Stimulated activated CD4-positive, alpha-beta T cell treated with anti-CD3 and anti-CD28 coated beads, Interleukin-15, amount 100 ng/mL, for 48 hours (primary cell): ENCODE measurements at places on chromosomes 16 and 17.

GRCh38 chr17:77287432-77288068 is 146.8 kb downstream of the SEC14L1 start:
- DNase-seq: no peak

DNA sequence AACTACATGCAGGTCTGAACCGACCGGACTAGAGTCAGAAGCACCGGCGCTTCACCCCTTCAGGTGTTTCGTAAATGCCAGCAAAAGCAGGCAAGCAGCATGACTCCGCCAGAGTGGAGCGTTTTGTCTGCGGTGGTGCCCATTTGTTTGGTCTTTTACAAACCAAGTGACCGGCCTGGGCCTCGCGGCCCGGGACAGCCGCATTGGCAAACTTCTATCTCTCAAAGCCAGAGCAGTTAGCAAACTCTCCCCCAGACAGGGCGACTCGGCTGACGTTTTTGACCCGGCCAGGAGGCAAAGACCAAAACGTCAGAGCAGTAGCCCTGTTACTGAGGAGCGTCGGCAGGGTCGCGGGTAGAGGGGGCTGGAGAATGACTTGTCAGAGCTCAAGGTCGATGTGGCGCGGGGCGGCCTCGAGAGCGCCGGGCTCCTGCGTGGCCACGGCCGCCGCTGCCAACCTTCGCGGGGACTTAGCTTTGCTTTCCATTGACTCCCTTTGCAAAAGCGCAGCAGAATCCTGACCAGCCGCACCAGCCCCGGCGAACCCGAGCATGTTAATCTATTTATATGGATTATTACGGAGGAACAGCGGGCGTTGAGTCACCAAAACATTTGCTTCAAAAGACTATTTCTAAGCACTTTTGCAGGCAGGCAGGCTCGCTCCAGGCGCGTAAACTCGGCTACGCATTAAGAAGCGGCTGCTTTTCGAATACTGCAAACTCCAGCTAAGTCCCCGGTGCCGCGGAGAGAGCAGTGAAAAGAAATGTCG is 763 bp upstream of the SOX9 start:
- DNase-seq: no peak

DNA sequence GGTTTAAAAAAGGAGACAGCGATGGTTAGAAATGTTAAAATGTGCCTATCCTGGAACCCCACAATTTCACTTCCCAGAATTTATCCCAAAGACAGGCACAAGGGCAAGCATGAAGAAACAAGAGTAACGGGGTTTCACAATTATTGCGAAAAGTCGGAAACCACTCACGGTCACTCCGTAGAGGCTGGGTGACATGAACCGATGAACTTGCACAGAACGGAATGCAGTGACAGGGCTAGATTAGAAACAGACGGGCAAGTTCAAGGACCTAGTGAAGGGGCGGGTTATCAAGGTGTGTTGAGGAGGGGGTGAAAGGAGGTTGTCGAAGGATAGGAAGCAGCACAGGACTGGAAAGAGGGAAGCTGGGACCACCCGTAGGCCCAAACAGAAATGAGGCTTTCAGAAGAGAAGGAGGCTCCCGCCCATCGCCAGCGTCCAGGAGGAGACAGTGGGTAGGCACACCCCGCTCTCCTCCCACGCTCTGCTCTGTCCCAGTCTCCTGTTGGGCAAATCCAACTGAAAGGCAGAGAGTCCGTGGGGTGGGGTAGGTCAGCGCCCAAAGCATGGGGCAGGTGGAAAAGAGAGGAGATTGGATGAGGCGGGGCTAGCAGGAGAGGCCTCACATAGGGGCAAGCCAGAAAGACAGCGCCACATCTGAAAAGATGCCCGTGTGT is 47.4 kb upstream of the JPH3 start:
- no peak for DNase-seq

GRCh38 chr17:39820541-39820940 is 43.6 kb downstream of the IKZF3 start:
- no peak for DNase-seq

DNA sequence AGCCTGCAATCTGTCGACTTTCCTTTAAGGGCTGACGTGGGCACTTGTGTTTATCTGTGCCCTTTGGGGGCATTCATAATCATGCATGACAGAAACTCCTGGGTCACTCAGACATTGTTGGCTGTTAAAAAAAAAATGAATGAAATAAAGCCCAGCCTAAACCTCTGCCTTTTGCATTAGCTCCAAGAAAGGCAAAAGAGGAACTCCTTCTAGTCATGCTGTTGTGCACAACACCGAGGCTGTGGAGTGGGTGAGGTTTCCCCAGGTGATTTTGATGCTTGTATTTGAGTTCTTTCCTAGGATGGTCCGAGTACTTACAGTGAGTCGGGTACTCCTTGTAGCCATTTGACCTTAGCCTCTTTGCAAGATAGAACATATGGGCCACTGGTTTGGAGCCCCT is 49.6 kb upstream of the IRX6 start:
- DNase-seq: no peak

DNA sequence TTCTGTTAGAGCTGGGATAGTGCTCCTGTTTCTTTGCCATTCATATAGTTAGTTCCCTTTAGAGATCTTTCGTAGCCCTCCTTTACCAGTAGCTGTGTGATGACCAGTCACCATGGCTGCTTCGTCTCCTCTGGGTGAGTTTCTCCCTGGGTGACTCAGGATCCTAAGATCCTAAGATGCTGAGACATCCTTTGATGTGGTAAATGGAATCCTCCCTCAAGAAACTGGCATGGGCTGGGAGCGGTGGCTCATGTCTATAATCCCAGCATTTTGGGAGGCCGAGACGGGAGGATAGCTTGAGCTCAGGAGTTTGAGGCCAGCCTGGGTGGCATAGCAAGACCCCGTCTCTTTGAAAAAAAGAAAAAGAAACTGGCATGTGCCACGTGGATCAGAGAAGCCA is 5.9 kb downstream of the PHAF1 start:
- DNase-seq: no peak

DNA sequence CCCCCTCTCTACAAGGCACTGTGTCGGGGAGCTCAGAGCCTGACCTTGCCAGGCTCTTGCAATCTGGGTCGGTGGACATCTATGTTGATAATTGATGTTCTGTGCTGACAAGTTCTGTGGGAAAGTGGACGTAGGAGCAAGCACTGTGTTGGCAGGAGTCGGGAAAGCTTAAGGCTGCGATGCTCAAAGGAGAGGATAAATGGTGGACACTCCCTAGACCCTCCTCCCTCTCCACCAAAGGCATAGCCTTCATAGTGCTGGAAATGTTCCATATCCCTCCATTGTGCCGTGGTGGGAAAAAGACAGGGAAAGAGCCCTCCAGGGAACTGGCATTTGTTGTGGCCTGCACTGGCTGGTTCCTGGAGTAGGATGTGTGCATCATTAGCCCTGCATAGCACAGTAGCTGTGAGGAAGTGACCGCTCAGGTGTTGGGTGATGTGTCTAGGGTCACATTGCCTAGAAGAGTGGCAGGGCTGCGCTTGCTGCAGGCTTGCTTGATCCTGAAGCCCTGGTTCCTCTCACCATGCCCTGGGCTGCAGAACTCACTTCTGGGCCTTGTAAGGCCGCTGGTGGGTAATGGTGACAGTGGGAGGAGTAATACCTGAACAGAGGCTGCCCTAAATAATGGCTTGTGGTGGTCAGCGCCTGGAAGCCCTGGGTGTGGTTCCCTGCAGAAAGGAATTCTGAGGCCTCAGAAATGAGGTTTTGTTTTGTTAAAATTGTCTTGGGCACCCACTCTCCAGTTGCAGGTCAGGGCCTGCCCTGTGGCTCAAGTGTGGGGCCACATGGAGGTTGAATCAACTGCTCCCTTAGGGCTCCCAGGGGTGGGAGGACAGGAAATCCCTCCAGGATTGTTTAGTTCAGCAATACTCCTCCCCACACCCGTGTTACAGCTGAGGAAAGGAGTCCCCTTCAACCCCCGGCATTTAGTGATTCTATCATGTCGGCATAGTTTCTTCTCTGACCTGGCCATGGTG is 62.6 kb downstream of the KSR1 start:
- DNase-seq: no peak

DNA sequence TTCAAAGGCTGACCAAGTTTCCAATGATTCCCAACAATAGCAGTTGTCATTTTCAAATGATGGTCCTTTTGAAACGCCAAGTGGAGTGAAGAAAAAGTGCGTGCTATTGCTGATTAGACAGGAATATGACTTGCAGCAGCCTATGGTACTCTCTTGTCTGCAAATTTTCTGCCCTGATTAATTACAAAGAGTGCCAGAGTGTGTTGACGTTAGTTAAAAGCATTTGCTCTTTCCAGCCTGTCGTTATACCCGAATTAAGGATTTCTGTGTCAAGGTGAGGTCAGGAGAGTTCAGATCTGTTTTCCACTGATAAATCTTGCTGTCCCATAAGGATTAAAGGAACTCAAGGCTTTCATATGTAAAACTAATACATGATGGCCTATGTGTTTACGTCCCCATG is 75.0 kb upstream of the ADAMTS18 start:
- DNase-seq: no peak

DNA sequence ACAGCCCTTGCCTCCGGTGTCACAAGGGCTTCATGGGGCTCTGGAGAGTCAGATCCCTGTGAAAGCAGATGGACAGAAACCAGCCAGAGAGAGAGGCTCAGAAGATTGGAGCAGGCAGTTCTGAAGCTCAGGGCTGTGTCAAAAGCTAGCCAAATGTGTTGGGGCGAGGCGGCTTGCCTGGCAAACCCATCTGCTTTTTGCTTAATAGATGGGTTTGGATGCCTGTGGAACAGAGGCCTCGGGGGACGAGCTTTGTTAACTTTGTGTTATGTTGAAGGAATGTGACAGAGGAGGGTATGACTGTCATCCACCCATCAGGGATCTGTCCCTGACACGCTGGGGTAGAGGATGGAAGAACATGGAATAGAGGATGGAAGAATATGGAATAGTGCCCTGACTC is 21.0 kb upstream of the SLC12A3 start:
- DNase-seq: no peak

GRCh38 chr16:48282636-48283263 is 35.4 kb upstream of the ABCC11 start:
- DNase-seq: no peak

GRCh38 chr17:75764417-75764710 is 628 bp downstream of the GALK1 start:
- DNase-seq: no peak

GRCh38 chr16:77212741-77213541 is 13.7 kb downstream of the SYCE1L start:
- DNase-seq: peak; percentile 65
